Islet precursor cell (in vitro differentiated cells): ENCODE measurements at places on chromosomes 2 and 18.

GRCh38 chr2:204479557-204479956, 65.7 kb upstream of the PARD3B start:
- DNase-seq: no peak

DNA sequence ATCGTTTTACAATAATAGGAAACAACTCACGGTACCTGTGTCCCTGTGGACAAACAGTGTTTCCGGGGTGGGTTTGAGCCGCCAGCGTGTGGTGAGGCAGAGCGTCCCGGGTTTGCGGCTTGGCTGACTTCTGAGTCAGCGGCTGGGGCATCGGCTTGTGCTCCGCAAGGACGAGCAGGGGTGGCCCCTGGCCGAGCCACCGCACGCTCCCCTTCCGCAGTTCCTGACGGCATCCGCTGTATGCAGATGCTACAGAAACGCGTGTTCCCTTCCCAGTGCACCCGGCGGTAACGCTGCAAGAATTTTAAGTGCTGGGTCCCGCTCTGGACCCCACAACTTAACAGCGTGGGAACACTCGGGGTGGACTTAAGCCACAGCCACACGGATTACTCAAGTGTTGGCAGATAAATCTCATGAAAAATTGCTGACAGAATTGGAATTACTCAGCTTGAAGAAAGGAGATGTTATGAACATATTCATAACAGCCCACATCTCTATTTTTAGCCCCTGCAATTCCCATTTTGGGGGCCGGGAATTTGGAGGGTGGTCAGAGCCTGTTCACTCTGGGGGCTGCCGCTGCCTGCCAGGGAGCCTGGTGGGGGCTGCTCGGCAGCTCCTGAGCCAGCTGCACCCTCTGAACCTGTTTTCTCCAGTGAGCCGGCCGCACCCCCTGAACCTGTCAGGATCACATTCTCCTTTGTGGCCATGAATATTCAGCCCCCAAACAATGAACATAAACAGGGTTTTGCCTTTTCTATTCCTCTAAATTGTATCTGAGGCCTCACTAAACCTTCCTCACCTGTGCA, 12.6 kb upstream of the KCNG2 start:
- DNase-seq: no peak

GRCh38 chr18:46413684-46414083, 243.3 kb downstream of the LOXHD1 start:
- no peak for DNase-seq

DNA sequence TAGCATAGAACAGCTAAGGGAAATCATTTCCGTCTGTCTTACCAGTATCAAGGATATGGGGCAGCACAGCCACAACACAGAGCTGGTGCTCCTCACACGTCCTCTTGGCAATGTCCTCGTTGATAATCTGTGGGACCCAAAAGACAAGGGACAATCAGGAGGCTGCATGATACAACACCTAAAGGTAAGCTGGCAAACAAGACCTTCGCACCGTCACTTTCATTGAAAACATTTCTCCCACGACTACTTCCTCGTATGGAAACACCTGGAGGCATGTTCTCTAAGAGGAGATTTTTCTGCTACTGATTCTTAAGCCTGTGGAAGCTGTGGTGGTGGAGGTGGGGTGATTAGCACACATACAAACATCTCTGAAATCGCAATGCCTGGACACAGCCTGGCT, 23.7 kb downstream of the PDIA6 start:
- DNase-seq: no peak

DNA sequence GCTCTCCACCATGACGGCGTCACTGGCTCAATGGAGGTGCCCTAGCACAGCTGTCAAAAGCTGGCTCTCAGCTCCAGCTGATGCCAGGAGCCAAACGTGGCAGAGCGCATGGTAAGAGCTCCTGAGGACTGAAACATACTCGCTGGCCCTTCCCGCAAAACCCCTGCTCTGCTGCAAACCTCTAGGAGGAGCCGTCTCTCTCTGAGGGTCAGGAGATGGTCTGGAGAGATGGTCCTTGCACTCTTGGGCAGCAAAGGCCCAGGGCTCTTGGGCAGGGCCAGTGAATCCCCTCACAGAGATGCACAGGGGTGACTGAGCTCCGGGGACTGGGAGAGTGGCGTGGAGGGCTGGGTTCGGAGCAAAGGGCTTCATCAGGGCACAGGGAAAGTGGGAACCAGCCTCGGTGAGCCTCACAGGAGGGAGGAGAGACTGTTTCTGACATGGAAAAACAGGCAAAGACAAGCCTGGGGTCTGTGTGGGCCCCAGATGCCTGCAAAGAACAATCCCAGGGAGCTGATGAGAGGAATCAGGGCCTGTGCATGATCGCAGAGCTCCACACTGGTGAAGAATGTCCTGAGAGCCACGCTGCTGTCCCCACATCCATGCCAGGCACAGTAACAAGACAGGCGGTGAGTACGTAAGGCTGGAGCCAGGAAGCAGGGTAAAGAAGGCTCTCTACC, 17.2 kb downstream of the SNORC start:
- peak; percentile 78 for DNase-seq

GRCh38 chr2:54735636-54736035, 12.2 kb downstream of the EML6 start:
- no peak for DNase-seq

DNA sequence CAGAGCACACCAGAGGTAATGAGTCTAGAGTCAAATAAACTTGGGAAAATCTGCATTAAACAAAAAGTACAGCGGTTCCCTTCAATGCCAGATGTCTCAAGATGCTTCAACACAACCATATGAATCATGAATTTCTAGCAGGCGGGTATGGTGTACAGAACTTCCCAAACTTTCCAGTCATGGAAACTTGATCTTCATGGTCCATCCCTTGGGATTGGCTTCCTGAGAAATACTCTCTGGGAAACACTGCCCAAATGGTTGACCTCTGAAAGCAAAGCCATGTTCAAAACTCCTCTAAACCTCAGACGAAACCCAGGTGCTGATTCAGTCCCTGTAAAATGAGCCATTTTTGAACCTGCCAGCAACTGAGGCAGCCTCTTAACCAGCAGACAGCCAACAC, 16.4 kb upstream of the TMEM247 start:
- DNase-seq: no peak

DNA sequence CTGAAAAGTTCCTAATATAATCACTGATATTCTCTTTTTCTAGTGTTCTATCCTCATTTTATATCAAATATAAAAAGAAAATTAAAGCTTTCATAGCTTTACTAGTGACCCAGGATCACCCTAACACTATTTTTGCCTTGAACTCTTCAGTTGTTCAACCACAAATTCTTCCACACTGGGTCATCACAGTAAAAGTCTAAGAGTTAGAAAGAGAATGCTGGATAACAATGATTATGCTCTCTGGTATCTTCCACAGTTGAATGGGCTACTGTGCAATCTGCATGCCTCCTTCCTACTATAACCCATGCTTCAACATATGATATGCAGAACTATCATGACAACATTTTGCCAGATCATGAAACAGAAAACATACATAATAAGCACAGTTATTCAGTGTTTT, 32.3 kb downstream of the CHN1 start:
- no peak for DNase-seq

DNA sequence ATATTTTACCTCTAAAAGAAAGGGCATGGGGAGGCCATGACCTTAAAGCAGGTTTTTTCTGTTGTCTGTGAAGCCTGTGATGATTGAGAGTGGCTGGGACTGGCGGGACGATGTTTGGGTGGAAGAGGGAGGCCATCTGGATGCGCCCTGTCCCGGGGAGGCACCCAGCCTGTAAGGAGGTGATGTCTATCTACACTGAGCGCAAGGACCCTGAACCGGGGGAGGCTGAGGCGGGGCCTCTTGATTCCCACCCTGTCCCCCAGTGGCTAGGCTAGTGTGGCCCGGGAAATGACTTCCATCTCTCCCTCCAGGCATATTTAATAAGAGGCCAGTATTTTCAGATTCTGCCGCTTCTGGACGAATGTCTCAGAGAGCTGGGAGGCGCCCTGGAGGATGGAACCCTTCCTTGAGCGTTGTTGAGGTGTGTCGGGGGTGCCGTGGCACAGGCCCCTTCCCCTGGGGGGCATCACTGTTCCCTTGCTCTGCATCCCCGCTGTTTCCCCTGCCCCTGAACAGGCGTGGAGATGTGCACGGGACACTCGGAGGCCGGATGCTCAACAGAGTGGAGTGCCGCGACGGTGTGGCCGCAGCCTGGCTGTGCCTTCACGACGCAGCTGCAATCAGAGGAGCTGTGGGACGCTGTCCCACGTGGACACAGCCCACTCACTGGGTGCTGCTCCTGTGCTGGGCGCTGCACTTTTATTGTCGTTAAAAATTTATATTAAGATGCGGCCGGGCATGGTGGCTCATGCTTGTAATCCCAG, 185.4 kb downstream of the LDLRAD4 start:
- no peak for DNase-seq

DNA sequence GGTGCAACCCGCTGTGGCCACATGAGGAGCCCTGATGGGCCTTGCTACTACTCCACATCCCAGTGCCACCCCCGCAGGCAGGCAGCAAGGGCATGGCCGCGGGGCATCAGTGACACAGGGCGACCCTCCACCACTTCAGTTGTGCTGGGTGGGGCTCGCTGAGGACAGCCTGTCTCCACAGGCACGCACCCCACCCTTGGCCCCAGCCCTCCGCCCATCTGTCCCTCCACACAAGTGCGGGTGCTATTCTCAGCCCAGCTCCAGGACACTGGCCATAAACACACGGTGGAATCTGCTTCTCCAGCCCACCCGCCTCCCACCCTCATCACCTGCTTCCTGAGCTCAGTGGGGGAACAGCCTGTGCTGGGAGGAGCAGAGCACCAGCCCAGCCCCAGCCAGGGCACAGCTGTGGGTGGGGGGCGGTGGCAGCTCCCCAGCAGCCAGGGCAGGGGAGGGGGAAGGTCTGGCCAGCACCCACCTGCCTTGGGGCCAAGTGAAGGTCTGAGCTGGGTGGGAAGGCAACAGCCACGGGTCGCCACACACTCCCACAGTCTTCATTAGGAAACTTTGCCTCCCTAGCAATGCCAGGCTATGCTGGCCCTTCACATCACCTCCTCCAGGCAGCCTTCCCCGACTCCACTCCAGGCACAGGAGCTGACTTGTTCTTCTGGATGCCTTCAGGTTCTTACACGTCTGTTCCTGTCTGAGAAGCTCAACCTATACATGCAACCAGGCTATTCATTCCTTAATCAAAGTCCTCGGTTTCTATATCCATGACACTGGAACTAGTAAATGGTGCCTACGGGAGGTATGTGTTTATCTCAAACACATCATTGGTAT, 16.5 kb downstream of the BIN1 start:
- no peak for DNase-seq

GRCh38 chr2:68420254-68420910, 46.7 kb downstream of the FBXO48 start:
- DNase-seq: no peak

DNA sequence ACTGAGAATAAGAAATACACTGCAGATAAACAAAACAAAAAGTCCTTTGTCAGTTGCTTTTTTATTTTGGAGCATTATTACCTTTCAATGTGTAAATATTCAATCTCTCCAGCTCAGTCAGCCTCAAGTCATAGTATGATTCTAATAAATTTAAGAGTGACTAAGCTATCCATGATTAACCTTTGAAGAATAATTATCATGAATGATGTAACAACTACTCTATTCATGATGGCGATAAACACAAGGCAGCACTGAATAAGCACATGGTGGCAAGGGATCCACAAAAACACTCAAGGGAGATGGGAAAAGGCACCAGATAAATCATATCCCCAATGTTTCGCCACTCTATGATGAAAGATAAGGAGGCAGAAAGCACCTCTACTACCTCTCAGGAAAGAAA, 67.0 kb downstream of the MAP4K3 start:
- no peak for DNase-seq

- peak; percentile 96 for DNase-seq
These were observed 132.5 kb upstream of the EPAS1 start for GRCh38 chr2:46164529-46165301.

GRCh38 chr2:206192157-206192556, 32.5 kb downstream of the EEF1B2 start:
- no peak for DNase-seq

GRCh38 chr2:233353769-233354499, at the start of gene DGKD:
DGKD (plus strand) TSS chr2:233354494; CDS start chr2:233354519, 25 bp downstream.
- peak; percentile 86 for DNase-seq

DNA sequence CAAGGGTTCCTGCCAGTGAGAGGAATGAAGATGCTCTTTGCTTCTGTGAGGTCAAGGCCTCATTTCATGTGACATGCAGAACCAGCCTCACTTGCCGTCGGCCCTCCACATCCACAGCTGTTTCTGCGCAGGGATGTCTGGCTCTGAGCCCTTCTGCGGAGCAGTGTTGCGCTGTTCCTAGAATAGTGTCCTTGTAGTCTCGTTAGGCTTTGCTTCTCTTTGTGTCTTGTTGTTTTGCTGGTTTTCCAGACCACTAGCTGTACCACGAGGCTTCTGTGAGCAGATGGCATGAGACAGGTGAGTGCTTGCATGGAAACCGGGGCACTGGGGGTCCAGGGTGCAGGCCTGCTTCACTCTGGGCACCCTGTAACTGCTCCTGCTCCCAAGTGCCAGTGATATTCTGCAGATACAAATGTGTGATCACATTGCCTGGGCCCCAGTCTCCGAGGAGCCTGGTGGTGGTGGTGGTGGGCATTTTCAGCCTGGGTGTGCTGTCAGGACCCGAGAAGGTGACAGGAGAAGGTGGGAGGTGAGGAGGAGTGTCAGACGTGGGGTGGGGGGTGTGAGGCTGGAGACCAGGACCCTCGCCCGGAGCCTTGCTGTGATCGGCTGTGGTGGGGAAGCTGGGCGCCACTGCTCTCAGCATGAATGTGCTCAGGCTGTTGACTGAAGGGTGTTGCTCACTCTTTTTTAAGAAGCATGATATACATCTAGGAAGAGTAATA, 34.3 kb downstream of the LDLRAD4 start:
- peak; percentile 37 for DNase-seq

DNA sequence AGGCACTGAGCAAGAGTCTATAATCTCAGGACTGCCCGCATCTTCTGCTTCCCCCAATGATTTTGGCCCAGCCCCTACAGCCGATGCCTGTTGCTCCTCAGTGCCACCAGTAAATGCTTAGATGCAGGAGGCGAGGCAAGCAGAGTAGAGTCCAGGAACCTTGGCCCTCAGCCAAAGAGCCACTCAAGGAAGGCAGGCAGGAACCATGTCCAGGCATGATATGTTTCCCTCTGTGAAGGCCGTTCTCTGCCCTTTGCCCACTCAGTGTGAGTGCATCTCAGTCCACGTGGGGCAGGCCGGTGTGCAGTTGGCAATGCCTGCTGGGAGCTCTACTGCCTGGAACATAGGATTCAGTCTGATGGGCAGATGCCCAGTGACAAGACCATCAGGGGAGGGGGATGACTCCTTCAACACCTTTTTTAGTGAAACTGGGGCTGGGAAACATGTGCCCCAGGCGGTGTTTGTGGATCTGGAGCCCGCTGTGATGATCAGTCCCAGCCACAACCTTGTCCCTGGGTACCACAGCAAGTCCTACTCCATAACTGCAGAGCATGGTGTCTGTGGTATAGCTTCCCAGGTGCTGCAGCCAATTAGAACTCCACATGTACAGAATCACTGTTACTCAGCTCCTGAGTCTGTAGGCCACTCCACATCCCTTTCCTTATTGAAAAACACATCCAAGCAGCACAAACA, 9.7 kb upstream of the DNAJB2 start:
- DNase-seq: no peak

GRCh38 chr2:64859312-64860212, 129.6 kb upstream of the SLC1A4 start:
- peak; percentile 83 for DNase-seq

- DNase-seq: no peak
These were observed 33.4 kb downstream of the WDR43 start for GRCh38 chr2:28927878-28928277.
